Astrocyte of the cerebellum (primary cell): ENCODE measurements at places on chromosomes 1 and 21.

DNA sequence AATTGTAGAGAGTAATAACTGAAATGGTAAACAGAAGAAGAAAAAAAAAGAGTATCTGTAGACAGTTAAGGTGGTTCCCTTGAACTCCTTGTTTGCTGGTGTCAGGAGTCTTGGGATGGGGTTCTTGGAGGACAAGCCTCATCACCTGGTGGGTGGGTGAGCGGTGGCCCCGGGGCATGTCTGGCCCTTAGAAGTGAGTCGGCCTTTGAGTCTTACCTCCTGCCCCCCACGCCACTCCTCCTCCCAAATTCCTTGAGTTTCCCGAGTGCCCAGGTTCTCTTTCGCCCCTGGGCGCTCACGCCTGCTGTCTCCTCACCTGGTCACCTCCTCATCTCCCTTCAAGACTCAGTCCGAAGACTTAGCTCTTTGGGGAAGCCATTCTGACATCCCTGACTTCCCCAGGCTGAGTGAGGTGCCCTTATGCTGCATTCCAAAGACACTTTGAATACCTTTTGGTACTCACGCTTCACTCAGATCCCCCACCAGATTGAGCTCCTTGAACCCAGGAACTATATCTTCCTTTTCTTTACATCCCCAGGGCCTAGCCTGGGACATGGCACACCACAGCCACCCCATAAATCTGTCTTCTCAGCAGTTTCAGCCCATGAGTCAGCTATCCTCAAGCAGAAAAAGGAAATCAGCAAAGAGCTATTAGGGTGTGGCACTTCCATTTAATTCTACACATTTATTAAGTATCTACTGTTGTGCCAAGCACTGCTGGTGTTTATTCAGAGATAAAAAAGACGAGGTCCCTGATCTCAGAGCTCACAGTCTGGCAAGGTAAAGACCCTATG, 13.5 kb upstream of the IKBKE start:
- DNase-seq, result no peak

DNA sequence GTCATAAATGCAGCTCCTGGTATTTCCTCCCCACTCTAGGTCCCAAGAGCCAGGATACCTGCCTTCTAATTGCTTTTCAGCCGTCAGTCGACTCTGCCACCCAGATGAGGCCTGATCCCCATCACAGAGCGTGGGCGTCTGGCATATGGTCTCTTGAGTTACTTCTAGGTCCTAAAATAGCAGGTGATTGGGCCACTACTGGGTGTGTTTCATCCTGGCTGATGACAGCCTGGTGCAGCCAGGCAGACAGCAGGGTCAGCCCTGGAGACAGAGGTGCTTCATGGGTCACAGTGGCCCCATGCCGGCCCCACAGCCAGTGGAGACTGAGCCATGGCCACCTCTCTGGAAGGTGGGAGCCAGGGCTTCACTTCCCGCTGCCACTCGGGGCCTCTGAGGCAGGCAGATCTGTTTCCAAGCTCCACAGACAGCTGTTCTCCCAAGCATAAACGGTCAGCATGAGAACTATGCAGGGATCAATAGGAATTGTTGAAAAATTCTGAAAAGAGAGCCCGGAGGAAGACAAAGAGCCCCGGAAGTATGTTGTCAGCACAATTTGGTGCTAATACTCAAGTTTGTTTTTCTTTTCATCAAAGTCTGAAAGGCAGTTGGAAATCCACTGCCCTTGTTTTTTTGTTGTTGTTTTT, 83.0 kb downstream of the MAN1C1 start:
- no peak for DNase-seq

GRCh38 chr1:231957359-231957758, 330.8 kb downstream of the DISC1 start:
- no peak for DNase-seq

DNA sequence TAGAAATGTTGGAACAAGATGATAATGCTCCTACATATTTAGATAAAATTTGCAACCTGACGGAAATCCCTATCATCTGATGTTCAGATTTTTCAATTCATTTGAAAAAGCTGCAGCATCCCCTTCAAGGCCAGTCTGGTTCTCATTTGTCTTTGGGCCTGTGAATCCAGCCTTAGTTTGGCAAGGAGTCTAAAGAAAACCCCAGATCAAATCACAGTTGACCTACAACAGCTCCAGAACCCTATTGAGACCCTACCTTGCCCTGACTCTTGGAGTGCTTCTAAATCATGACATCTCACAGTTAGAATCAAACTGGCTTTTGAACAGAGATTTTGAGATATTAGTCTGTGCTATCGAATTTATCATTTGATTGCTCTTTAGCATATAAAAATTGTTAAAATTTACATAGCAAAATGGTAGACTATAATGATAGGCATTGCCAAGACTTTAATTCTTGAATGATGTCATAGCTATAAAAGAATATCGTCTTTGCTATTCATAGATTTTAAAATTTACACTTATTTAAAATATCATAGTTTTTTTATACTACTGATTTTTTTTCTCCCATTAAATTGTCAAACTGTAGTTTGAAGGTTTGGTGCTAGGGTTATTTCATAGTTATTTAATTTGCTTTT, 2.2 kb downstream of the PPP2R5A start:
- DNase-seq, result no peak
